Activated CD4-positive, alpha-beta T cell treated with anti-CD3 and anti-CD28 coated beads for 36 hours (primary cell): ENCODE measurements at places on chromosomes 11 and 22. TPM values are rescaled to one million over a fixed set of nuclear protein-coding genes. Genes with fewer than 3 reads are reported as not detected.

OR5B17 gene
- not detected for total RNA-seq

FOLR2 gene
- total RNA-seq: not detected

CD82 gene
- 239 TPM for total RNA-seq

OR6T1 gene
- total RNA-seq: not detected

GGTLC3 gene
- total RNA-seq: not detected

OR5D18 gene
- total RNA-seq: not detected

BRSK2 gene
- total RNA-seq: 1.2 TPM

MMP13 gene
- total RNA-seq: not detected

GLB1L3 gene
- 11.7 TPM for total RNA-seq

DNAJB7 gene
- total RNA-seq: not detected

POU2F3 gene
- total RNA-seq: not detected

AMOTL1 gene
- 2.3 TPM for total RNA-seq

ACR gene
- total RNA-seq: not detected

NNMT gene
- total RNA-seq: not detected

OR56B4 gene
- total RNA-seq: not detected

CCDC188 gene
- total RNA-seq: not detected
